Hematopoietic multipotent progenitor cell (in vitro differentiated cells): ENCODE measurements at places on chromosomes 7 and 10.
A peak's percentile ranks its signal among the peaks of the same experiment; 100 is the strongest.

DNA sequence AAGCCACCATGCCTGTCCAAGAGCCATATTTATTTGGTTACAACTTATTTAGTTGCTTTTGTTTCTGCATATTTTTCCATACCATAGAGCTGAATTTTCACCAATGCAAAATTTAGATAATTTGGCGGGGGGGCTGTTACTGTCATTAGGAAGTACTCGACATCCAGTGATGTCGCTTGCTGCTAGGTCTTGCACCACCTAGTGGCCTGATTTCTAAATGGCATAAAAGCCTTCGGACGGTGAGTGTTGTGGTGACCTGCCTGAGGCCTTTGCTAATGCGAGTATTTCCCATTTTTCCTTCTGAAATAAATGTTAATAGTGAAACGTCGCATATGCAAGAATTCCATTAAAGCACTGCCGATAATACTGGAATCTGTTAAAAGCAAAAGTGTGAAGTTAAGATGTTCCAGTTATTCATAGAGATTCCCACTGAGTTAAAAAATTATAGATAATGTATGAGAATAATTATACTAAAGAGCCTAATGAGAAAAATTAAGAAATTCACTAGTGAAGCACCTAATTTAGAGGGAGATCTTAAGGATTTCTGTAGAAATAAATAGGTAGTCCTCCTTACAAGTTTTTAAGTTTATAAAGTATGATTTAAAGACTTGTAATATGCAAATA lies 86.1 kb upstream of the DNAJB6 start:
- DNase-seq = peak; percentile 78

DNA sequence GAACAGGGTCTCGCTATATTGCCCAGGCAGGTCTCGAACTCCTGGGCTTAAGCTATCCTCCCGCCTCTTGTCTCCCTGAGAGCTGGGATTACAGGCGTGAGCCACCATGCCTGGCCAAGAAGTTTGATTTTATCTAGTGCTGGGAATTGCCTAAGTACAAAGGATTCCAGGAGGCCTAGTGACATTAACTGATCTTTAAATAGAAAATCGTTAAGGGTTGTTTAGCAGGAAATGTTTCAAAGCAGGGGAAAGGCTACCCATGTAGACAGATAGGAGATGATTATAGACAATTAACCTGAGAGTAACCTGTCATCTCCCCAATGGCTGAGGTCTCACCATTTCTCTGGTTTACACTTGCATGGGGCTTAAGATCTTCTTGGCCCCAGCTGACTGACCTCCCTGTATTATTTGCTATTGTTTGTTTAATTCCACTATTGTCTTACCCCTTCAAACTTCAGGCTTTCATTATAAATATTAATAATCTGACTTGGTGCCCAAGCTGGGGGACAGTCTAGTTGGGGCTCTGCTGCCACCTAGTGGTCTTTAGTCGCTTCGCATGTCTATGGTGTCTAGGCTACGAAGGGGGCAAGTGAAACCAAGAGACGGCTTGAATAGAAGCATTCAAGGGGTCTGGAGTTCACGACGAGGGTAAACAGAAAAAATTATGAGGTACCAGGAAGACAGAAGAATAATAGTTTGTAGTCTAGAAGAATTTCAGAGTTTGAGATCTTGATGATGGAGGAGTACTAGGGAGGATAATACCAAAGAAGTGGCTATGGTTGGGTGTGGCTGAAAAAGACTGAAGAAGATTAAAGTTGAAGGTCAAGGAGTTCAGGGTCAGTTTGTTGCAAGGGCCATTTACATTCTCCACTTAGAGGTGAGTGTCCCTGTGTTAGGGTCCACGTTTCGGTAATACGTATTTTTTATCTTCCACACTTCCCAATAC lies 40.4 kb upstream of the BPGM start:
- peak; percentile 48 for DNase-seq

DNA sequence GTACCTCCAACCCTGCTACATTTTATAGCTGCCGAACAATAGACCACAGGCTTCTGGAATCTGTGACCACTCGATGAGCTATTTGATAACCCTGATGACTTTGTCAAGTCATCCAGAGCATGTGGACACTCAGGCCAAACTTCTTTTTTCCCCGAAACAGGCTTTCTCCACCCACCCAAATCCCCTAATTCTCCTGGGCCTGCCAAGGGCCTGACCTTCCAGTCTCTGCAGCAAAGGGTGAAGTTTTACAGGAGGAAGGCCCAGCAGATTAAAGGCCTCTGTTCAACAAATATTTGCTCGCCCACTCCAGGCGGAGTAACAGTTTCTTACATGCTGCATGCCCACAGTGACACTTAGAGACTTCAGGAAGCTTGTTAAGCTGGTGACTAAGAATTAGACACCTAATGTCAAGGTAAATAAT lies 2.0 kb downstream of the JCAD start:
- no peak for DNase-seq

DNA sequence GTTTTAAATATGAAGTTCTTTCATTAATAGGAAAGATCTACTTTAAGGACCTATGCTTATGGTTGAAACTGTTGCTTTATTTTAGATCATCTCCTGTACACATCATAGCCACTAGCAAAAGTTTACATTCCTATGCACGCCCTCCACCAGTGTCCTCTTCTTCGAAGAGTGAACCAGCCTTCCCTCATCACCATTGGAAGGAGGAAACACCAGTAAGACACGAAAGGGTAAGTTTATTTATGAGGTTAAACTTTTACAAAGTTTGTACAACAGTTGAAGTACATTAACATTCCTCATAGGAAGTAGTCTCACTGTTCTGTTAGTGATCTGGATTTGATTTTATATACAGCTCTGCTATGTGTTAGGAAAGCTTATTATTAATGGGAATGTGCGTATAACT lies 16.9 kb downstream of the HBP1 start:
- no peak for DNase-seq

- DNase-seq = peak; percentile 6
Measured at GRCh38 chr7:94941844-94942632, 34.6 kb downstream of the PPP1R9A start.

- DNase-seq = no peak
Measured at GRCh38 chr7:22868509-22868908, 45.9 kb upstream of the TOMM7 start.

DNA sequence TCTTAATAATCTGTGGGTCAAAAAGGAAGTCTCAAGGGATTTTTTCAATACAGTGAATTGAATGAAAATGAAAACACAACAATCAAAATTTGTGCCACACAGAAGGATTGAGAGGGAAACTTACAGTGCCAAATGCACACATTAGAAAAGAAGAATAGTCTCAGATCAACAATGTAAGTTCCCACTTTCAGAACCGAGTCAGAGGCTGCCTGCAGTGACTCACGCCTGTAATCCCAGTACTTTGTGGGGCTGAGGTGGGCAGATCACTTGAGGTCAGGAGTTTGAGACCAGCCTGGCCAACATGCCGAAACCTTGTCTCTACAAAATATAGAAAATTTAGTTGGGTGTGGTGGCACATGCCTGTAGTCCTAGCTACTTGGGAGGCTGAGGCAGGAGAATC lies 12.5 kb upstream of the KEL start:
- DNase-seq = no peak

GRCh38 chr10:121965996-121966395 lies 9.0 kb downstream of the NSMCE4A start:
- DNase-seq = no peak

- DNase-seq = no peak
Measured at GRCh38 chr7:101502466-101503098, 126.5 kb downstream of the MYL10 start.

- DNase-seq = no peak
Measured at GRCh38 chr7:71339924-71340323, 208.0 kb downstream of the GALNT17 start.

- DNase-seq = no peak
Measured at GRCh38 chr10:70308121-70309060, 24.6 kb upstream of the NPFFR1 start.

DNA sequence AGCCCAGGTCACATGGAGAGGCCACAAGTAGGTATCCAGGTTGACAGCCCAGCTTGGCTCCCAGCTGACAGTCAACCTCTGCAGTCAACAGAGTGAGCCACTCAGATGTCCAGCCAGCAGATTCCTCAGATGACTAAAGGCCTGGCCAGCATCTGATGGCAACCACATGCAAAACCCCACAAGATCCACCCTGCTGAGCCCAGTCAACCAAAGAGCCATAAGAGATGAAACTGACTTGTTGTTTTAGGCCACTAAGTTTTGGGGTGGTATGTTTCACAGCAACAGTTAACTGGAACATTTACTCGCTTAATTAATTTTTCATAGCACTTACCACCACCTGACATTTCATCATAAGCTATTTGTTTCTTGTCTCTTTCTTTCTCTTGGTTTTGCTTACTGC lies 107.3 kb upstream of the KDM7A start:
- no peak for DNase-seq

GRCh38 chr7:159098424-159098786 lies 46.3 kb downstream of the VIPR2 start:
- DNase-seq = no peak

- no peak for DNase-seq
Measured at GRCh38 chr7:96004578-96004977, 232.2 kb downstream of the DYNC1I1 start.

- no peak for DNase-seq
Measured at GRCh38 chr7:105480931-105481330, 41.1 kb downstream of the PUS7 start.

DNA sequence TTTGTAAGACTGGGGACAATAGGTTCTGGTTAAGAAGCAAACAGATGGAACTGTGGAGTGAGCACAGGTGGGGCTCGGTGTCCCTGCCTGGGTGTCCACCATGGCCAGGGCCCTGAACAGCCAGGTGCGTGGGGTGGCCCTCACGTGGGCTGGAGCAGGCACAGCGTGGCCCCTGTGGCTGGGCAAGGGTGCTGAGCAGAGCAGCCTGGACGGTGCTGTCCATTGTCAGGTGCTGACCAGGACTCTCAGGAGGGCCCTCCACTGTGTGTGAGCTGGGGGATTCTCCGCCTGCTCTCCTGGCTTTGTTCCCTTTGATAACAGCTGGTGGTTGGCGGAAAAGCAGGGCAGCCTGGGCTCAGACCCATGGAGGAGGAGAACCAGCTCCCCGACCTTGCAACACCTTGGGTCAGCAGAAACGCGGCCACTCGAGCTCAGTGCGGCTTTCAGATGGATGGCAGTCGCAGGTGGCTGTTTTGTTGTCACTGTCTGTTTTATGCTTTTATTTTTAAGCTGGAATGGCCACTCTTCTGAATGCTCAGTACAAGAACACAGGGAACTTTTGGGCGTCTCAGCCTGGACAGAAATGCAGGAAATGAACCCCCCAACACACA lies 273.9 kb upstream of the ADARB2 start:
- DNase-seq = no peak

DNA sequence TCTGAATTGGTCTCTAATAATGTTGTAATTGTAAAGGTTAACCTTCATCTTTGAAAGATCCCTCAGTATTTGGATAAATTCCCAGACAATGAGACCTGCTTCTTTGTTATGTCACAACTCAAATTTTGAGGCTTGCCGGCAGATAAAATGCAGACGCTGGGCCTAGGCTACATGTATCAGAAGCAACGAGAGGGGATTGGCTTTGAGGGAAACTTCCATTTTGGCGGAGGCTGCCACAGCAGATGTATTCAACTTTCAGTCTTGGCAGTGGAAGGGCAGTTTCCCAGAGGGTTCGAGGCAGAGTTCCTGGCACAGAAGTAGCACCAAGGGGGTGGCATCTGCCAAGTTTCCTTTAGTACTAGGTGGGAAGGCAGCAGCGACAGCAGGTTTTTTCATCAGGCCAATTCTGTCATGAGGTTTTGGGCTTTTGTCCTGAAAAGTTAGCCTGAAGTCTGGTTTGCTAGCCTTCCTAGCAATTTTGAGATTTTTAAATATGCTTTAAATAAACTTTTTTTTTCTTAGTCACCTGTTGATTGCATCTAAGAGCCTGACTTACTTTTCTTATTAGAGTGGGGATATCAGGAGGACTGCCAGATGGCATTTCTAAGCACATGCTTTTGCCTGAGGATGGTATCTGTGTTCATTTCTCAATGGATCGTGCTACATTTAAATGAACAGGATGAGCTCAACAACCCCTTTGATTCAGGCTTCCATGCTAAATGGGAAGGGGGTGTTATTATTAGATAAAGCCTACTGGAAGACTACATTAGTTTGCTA lies 89.5 kb upstream of the FAM3C start:
- no peak for DNase-seq

GRCh38 chr10:71396711-71397295 lies at the start of gene CDH23:
TSS of gene CDH23 (plus strand) at chr10:71396920. CDS start at chr10:71439832, 42,912 bp downstream.
- no peak for DNase-seq

GRCh38 chr7:91064938-91065337 lies 199.3 kb upstream of the FZD1 start:
- no peak for DNase-seq

DNA sequence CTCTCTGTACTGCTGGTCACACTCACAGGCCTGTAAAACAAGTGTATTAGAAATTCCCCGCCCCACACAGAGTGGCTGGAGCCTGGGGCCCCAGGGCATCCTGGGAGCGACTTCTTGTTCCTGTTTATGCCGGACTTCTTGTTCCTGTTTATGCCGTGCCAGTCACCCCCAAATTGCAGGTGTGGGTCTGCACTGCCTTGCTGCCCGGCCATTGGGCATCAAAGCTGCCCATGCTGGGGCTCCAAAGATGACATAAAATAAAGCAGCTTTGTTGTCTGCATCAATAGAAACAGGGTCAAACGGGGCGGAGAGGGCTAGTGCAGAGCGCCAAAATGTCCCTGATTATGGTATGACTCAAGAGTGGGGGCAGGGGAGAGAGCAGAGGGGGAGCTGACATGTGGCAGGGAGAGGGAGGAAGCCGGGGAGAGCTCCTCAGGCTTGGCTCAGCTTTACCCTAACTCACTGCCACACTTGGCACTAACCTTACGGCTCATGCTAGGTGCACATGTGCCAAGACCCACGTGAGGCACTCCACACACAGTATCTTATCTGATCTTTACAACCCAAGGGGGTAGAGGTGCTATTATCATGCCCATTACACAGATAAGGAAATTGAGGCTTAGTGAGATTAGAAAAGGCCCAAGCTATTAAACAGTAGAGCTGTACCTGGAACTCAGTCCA lies 98.4 kb downstream of the PIP4K2A start:
- no peak for DNase-seq

- DNase-seq = no peak
Measured at GRCh38 chr7:129762387-129762969, 151.0 kb downstream of the NRF1 start.

GRCh38 chr10:132557696-132558515 lies 20.3 kb downstream of the INPP5A start:
- DNase-seq = no peak

DNA sequence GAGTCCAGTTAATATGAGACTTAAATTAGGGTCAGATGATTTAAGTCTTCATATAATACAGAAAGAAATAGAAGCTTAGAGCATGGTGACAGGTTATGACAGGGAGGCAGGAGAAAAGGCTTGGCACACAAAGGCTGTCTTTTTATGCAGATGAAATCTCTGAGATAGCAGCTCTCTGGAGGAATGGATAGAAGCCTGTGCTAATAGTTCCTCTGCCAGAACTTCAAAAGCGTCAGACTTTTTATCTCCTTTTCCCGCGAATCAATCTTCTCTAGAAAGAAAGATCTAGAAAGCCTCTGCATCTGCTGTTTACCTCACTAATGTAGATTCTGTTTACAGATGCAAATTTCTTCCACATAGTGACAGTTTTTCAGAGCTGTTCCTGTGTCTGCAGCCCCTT lies 1106.2 kb downstream of the XPNPEP1 start:
- no peak for DNase-seq

GRCh38 chr10:74842301-74842954 lies 16.0 kb downstream of the KAT6B start:
- DNase-seq = no peak

GRCh38 chr10:45649296-45649695 lies 23.3 kb downstream of the ZFAND4 start:
- DNase-seq = no peak

- no peak for DNase-seq
Measured at GRCh38 chr10:122657255-122657654, 42.4 kb downstream of the C10orf120 start.

GRCh38 chr10:128306535-128306934 lies 180.3 kb upstream of the MKI67 start:
- no peak for DNase-seq
